ENCODE measurements at places on chromosomes 1 and 21.

DNA sequence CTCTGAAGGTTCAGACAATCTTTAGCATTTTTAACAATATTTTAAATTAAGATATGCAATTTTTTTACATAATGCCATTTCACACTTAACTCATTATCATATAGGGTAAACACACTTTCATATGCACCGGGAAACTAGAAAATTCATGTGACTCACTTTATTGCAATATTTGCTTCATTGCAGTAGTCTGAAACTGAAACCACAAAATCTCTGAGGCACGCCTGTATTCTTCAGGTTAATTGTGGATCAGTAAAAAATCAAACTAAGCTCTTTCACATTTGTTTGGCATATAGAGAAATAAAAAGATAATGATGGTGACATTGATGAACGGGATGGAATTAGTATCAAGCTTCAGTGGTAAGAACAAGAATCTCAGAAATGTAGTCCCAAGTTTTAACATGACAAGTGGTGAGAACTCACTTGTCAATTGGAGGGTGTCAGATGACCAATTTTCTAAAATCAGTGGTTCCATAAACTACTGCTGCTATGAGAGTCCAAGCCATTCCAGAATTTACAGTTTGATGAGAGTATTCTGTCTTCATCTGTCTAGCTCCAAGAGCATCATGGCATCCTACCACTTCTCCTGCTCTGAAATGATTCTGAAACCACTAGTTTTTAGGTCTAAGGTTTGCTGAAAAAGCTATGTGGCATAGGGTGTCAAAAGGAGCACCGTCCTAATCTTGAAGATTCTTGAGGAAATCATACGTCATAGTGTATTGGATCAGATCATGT, 281.0 kb downstream of the PTPRC start:
- no peak for DNase-seq

DNA sequence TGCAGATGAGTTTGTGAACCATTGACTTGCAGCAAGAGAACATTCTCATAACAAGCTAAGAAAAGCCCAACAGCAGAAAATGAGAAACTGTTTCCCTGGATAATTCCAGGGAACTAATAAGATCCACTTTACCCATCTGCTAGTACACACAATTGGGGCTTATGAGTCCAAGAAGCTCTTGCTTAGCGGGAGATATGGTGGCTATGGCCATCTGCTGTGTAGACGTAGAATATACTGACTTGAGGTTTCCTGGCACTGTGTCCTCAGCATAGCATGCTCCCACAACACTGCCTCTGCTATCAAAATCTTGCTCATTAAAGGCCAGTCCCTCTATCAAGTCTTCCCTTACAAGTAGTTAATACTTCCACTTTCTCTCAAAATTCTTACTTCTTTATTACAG, 6.8 kb upstream of the RXRG start:
- no peak for DNase-seq

- no peak for DNase-seq
Measured at GRCh38 chr1:159282118-159282517, 20.0 kb upstream of the FCER1A start.

DNA sequence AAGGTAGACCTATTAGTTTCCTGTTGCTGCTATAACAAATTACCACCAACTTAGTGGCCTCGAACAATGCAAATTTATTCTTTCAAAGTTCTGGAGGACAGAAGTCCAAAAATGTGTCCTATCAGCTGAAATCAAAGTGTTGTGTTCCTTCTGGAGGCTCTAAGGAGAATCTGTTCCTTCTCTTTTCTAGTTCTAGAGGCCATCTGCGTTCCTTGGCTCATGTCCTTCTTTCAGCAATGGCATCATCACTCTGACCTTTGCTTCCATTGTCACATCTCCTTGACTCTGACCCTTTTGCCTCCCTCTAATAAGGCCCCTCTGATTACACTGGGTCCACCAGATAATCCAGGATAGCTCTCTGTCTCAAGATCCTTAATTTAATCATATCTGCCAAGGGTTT, 1.2 kb upstream of the MR1 start:
- no peak for DNase-seq

GRCh38 chr1:94105957-94106529, 14.9 kb downstream of the ABCA4 start:
- DNase-seq: peak; percentile 40

DNA sequence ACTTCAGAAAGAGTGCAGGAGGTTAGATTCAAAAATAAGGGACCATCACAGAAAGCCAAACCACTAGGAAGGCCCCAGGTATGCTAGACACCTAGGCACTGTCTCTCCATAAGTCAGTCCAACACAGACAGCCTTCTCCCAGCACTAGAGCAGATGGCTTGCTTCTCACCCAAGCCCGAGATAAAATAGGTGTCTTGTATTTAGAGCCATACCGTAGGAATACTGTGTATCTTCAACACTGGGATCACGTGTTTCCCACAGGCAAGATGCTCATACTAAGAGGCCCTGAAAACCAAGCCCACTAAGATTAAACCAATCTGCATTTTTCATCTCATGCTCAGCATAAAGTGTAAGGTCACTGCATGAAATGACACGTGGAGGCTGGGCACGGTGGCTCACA, 223.3 kb upstream of the KAZN start:
- no peak for DNase-seq

GRCh38 chr1:245453541-245453940, 298.8 kb downstream of the KIF26B start:
- no peak for DNase-seq

DNA sequence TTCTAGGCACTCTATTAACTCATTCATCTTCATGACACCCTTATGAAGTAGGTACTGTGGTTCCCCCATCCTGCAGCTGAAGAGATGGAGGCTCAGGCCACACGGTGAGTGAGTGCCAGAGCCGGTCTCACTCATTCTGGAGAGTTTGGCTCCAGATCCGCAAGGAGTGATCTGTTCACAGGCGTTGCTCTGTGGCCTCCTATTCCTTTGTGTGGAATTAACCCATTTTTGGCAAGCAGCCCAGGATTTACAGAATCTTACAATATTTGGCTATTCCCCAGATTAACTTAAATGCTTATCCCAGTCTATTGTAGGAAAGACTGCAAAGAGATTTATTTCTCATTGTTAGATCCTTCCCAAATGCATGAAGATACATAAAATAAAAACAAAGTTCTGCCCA, 29.6 kb downstream of the KIAA0040 start:
- no peak for DNase-seq

GRCh38 chr21:46157396-46157986, 2.1 kb upstream of the FTCD start:
- peak; percentile 38 for DNase-seq

- DNase-seq: no peak
Measured at GRCh38 chr1:11806307-11806936, 431 bp downstream of the CLCN6 start.

- DNase-seq: no peak
Measured at GRCh38 chr1:202584707-202585589, 125.3 kb downstream of the SYT2 start.

DNA sequence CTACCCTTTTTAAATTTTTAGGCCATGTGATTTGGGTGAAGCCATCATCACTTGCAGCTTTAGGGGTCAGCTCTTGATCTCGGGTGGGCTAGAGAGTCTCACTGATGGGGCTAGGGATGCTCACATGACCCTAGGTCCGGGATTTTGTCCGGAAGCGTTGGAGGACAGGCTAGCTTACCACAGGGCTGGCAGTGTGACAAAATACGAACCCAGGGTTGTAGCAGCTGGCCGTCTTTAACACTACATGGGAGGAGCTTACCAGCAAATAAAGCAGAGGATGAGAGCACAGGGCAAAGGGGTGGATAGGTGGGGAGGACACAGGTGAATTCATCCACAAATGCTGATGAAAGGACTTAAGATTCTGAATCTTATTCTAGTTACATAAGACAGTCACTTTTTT, 21.9 kb downstream of the GPR161 start:
- DNase-seq: no peak

DNA sequence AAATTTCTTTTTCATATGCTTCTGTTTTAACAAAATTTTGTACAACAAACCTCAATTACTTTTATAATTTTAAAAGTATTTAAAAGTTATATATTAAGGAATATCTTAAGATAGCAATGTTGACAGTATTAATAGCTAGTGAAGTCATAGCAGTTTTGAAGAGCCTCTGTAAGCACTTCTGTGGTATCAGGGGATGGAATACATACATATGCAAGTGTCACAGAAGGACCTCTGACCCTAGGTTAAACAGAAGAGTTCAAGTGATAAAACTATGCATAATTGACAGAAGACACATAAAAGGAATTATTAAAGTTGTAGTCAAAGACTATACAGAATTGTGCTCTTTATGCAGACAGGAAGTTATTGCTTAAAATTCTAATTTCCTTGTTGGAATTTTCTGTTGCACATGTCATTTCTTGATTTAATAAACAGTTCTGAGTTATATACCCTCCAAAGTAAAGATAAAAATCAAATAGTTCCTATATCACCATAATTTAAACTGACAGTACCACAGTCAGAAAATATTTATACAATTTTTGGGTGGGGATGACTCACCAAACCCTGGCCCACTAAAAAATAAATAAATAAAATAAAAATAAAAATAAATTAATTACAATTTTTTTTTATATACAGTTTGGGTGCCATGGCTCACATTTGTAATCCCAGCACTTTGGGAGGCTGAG, 27.1 kb downstream of the IPP start:
- no peak for DNase-seq

GRCh38 chr1:215568299-215568692, 1.2 kb downstream of the KCTD3 start:
- peak; percentile 53 for DNase-seq

DNA sequence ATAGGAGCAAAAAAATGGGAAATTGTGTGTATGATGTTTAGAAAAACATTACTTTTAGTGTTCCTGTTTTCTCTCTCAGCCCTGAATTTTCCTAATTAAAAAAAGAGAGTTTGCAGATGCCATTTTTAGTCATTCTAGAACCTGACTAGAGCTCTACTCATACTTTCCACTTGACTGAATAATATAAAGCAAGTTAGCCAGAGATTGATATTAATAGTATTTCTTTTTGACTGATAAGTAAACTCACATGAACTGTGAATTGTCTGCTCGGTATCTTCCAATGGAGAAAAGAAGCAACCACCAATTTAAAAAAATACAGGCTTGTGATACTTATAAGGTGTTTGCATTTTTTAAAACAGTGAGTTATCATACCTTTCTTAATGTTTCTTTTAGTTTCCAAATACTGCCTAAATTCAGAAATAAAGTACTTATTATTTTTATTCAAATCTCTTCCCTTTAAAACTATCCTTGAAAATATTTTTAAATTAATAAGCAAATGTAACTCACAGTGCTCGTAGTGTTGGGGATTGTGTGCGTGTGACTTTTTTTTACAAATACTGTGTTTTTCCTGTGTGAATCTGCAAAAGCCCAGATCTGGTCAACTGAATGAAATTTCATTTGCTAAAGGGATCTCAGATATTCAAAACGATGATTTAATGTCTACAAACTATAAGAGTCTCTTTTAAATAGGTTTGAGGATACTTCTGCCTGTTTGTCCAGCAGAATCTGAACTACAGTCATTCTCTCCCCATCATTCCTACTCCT, 9.8 kb downstream of the RAP1A start:
- no peak for DNase-seq

DNA sequence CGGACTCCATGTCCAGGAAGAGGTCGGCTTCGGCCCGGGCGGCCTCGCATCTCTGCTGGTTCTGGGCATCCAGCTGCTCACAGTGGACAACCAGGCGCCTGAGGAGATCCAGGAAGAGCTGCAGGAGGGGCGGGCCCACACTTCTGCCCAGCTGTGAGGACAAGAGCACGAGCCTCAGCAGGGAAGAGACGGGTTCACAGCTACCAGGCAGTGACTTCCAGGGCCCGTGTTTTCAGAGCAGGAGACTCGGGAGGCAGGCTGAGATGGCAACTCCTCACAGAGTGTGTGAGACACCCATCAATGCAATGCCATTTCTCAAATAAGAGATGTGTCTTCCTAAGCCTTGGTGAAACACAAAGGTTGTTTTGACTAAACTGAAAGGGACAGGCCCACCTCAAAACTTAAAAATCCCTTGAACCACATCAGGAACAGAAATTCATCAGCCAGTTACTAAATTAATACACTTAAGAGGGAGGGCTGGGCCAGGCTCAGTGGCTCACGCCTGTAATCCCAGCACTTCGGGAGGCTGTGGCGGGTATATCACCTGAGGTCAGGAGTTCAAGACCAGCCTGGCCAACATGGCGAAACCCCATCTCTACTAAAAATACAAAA, 43.4 kb downstream of the URB1 start:
- DNase-seq: no peak

DNA sequence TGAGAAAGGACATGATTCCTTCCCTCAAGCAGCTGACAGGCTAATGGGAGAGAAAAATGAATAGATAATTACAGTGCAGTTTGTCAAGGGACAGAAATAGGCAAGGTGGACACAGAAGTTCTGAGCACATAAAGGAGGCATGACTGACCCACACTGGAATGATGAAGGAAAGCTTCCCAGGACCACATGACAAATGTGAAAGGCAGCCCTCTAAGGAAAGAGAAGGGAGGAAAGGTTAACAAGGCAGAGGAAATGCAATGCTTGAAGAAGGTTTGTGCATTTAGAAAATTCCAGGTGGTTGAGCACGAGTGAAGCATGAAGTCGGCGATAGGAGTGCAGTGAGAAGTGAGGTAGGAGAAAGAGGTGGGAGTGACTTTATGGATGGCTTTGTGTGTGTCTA, 37.4 kb downstream of the LAMC2 start:
- no peak for DNase-seq

GRCh38 chr1:218380125-218380977, 35.2 kb downstream of the TGFB2 start:
- no peak for DNase-seq

- DNase-seq: no peak
Measured at GRCh38 chr1:56189946-56190805, 389.2 kb downstream of the PLPP3 start.

- no peak for DNase-seq
Measured at GRCh38 chr1:34268311-34268954, 91.7 kb downstream of the C1orf94 start.

Measured in Peyer's patch (tissue), 4 donors.